Activated T-helper 1 cell treated with anti-CD3 and anti-CD28 coated beads, Interleukin-12 subunit alpha, Interleukin-12 subunit beta, Interleukin-2, Interleukin-4 antibody, amounts not matched to agents 30 ng/mL and 10 ng/mL and 1 ng/mL, durations not matched to agents 14 hours and 24 hours and 36 hours (primary cell): ENCODE measurements at places on chromosomes 5 and 9. TPM values are rescaled to one million over a fixed set of nuclear protein-coding genes. Genes with fewer than 3 reads are reported as not detected.

PTGDS gene
- total RNA-seq, result 0.36 TPM in 1 of 2 replicates, not detected in the other

- DNase-seq, result no peak
These were observed 5.4 kb downstream of the UBE2QL1 start for GRCh38 chr5:6453937-6454560.

- peak; percentile 20 for DNase-seq
These were observed 129.1 kb downstream of the KCNIP1 start for GRCh38 chr5:170632985-170633234.

- DNase-seq, result no peak
These were observed 149.6 kb downstream of the ZNF608 start for GRCh38 chr5:124596595-124597421.

DNA sequence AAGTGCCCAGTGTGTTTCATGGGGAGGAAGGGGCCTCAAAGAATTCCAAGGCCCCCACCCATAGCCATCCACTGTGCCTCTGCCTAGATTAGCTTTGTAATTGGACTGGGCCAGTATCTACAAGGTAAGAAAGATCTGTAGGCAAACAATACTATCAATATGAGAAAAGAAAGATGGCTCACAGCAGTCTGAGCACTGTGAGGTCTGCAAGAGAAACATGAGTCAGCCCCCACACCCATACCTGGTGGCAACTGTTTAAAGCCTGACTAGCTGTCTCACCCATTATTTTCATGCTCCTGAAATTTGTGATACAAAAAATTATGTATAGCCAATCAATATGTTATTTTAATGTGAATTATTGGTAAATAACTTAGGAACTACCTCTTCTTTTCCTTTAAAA is 10.0 kb upstream of the ZNF483 start:
- DNase-seq, result no peak

GRCh38 chr5:179233909-179234562 is 111.2 kb downstream of the ADAMTS2 start:
- no peak for DNase-seq

DNA sequence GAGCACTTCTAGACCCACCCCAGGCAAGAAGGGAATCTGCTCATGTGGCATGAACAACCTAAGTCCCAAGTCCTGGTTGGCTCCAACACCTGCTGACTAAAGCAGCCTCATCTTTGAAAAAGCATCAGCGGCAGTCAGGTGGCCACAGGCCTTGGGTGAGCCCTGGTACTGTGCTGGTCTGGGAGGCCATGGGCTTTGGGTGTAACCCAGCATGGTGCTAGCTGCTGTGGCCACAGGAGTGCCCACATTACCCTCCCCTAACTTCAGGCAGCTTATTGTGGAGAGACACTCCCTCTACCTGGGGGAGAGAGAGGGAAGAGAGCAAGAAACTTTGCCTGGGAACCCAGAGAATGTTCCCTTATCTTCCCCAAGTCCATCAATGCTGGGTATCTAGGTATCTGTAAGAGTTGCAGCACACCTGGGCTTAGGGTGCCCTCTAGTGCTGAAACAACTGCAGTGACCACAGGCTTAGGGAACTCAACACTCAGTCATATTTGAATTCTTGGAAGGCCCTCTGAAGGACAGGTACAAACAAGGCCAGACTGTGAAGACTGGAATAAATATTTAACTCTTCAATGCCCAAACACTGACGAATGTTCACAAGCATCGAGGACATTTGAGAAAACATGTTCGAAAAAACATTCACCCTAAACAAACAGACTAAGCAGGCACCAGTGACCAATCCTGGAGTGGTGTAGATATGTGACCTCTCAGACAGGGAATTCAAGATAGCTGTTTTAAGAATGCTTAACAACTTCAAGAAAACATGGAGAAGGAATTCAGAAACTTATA is 69.9 kb upstream of the OR2K2 start:
- DNase-seq, result no peak
